ENCODE measurements at places on chromosomes 4 and X.

DNA sequence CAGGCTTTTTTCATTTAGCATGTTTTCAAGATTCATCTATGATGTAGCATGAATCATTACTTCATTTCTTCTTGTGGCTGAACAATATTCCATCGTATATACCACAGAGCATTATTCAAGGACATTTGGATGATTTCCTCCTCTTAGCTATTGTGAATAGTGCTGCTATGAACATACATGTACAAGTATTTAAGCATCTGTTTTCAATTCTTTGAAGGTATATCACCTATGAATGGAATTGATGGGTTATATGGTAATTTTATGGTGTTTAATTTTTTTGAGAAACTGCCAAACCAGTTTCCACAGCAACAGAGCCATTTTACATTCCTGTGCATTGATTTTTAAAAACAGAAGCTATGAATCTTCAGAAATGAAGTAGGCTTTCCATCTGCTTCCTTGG is 36.1 kb upstream of the WDR19 start:
- no peak for DNase-seq

DNA sequence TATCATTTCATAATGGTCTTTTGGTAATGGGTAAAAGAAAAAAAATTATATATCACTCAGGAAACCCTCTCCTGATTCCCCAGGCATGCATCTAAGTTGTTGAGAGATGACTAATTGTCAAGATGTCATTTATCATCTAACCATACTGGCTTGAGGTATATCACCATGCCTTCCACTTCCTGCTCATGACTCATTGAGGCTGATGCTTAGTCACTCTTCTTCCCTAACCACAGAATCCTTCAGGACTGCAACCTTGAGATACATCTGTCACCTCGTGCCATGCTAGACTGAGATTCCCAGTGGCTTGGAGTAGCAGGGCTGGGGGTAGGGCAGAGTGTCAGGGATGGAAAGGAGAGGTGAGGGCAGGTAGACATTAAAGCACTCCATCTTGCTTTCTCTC is 782.5 kb upstream of the INTU start:
- DNase-seq = no peak

DNA sequence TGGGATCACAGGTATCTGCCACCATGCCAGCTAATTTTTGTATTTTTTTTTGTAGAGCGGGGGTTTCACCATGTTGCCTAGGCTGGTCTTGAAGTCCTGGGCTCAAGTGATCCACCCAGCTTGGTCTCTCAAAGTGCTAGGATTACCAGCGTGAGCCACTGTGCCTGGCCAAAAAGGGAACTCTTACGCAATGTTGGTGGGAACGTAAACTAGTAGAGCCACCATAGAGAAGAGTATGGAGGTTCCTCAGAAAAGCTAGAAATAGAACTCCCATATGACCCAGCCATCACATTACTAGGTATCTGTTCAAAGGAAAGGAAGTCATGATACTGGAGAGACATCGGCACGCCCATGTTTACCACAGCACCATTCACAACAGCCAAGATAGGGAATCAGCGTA is 85.9 kb downstream of the PRKX start:
- DNase-seq = no peak

DNA sequence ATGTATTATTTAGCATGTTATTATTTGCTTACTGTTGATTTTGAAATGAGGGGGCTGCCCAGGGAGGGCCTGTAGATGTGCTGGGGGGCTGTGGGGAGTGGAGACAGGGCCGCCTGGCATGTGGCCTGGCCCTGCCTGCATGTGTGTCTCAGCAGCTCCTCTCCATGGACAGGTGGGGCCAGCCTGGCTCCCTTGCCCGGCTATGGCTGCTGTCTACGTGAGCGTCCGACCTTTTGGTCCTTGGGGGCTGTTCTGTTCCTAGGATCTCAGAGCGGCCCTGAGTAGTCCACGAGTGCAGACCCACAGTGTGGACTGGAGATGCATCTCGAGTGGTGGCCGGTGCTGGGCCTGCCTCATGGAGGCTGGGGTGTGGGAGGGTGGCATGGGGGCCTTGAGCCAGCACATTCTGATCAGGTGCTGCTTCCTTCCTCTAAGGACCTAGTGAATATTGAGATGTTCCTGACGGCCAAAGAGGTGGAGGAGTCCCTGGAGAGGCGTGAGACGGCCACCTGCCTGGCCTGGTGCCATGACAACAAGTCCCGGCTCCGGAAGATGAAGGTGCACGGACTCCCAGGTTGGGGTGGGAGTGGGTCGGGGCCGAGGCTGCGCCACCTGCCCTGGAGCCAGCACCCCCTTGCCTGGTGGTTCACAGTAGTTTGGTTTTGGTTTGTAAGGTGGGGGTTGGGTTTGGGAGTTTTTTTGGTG is 24.9 kb upstream of the UVSSA start:
- DNase-seq = no peak

GRCh38 chr4:8283161-8283560 is 13.6 kb downstream of the HTRA3 start:
- no peak for DNase-seq

DNA sequence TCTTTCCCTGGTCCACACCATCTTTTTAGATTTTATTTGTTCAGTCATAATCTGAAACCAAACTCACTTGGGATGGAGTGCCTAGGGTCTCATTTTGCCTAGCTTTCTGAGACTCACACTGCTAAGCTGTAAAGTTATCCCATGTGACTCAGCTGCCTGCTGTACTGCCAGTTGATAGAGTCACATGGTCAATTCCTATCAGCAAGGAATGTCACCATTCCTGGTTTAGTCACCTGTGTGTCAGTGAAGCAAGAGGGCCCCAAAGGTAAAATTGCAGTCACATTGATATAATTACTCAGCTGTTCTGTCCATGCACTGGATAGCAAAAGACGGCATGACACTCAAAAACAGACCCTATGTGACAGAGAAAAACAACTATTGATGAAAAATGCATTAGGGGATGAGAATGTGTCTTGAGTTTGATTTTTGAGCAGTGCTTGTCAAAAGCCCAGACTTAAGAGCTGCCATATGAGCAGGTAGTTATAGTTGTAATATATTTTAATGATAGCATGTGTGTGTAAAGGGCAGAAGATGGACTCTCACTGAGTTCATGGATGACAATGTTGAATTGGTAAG is 413.2 kb downstream of the PPARGC1A start:
- no peak for DNase-seq

DNA sequence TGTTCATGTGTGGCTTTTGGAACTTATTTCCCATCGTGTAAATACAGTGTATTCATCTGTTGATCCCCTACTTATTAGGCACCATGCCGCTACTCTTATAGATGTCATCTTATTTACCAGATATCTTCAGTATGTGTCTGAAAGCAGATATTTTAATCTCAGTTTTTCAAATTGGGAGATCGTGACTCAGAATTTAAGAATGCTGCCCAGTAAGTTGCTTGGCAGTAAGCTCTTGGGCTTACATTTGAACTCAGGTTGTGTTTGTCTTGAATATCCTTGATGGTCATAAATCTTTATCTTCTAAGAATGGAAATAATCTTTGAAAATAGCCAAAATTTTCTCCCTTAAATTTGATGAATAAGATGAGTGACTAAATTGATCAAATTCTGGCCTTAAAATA is 45.9 kb upstream of the RPA4 start:
- no peak for DNase-seq

GRCh38 chr4:184331268-184331995 is 113.8 kb upstream of the ENPP6 start:
- no peak for DNase-seq

- no peak for DNase-seq
Measured at GRCh38 chrX:13774696-13775095, 40.1 kb downstream of the OFD1 start.

- no peak for DNase-seq
Measured at GRCh38 chr4:5416637-5417036, 291.7 kb downstream of the EVC2 start.

GRCh38 chr4:163568843-163569242 is 74.4 kb downstream of the TMA16 start:
- no peak for DNase-seq

GRCh38 chrX:107537815-107538214 is 88.4 kb downstream of the FRMPD3 start:
- no peak for DNase-seq

DNA sequence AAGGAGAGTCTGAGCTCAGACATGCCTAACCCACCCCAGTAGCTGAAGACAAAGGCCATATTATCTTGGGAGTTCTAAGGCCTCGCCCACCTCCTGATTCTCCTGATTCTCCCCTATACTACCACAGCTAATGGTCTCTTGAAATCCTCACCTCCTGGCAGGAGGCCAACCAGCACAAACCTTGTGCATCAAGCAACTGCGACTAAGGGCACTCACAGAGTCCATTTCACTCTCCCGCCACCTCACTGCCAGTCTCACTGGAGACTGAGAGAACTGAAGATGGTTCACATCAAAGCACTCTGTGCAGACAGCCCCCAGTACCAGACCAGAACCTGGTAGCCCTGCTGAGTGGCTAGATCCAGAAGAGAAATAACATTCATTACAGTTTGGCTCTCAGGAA is 102.1 kb upstream of the KLF8 start:
- DNase-seq = no peak

DNA sequence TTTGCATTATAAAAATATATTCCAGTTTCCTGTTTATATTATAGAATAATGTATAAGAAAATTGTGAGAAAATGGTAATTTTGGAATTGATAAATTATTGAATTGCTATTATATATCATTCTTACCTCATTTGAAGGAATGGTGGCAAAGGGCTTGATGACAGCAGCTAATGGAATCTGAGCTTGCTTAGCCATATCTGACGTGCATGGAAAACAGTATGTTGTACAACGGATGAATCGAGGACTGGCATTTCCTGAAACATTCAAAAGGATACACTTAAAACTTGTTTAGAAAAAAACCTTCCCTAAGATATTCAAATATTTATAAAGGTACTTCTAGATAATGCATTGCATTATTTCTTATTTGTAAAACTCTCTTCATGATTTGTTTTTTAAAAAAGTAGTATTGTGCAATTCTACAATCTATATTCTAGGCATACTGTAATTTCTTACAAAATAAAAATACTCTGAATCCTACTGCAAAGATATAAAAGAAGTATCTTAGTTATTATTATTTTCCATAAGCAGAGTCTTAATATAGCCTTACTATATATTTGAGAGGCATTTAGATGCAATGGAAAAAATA is 38.3 kb downstream of the SEC24D start:
- no peak for DNase-seq

DNA sequence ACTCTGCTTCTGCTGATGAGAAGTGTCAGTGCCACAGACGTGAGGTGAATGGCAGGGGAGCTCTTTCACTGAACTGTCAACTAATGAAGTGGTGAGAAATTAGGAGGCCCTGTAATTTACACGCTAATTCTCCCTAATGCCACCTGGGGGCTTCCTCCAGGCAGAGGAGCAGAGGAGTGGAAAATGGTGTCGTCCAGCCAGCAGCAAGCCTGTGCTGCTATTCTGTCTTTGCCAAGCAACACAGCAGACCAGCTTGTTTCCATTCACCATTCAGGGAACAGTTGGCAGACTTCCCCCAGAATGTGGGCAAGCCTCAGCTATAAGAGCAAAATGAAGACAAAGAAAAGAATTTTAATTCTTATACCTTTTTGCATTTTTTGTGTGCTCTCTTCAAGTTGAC is 245.2 kb upstream of the TET2 start:
- no peak for DNase-seq

DNA sequence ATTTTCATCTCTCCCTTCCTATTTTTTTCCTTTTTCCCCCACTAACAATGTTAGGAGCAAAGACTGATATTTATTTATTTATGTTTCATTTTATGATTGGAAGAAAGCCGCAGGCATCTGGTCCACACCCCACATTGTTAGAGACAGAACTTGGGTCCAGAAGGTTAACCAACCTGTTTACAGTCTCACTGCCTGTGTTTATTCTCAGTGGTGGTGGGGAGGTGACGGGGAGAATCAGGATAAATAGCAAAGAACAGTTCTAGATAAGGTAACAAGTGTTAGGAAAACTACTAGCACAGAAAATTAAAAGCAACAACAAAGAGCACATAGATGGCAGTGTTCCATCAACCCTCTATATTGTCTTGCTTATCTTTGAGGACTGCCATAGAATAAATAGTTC is 301.7 kb upstream of the DIPK2B start:
- no peak for DNase-seq

DNA sequence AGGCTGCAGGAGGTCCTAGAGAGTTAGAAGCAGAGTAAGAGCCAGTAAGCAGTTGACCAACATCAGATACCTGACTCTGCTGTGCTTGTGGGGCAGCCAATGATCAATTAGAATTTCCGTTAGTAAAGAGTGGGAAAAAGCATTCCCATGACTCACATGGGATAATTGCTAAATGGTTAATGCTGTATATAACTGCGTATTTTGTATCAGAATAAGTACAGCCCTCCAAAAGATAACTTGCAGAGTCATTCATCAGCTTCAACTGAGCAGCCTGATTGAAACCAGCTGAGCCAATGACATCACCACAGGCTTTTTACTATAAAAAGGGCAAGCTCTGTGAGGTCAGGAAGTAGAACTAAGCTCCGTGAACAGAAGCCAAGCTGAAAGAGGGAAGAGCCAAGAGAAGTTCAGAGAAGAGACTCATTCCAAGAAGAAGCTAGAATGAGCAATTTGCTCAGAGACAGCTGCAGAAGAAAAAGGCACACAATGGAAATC is 67.9 kb downstream of the PPP3CA start:
- no peak for DNase-seq

GRCh38 chrX:22165732-22166457 is 106.8 kb upstream of the CBLL2 start:
- DNase-seq = no peak

GRCh38 chr4:147707892-147708672 is 23.8 kb upstream of the ARHGAP10 start:
- no peak for DNase-seq
